Left ventricle myocardium superior (tissue), 1 donor: ENCODE measurements at places on chromosomes 3 and 15.

DNA sequence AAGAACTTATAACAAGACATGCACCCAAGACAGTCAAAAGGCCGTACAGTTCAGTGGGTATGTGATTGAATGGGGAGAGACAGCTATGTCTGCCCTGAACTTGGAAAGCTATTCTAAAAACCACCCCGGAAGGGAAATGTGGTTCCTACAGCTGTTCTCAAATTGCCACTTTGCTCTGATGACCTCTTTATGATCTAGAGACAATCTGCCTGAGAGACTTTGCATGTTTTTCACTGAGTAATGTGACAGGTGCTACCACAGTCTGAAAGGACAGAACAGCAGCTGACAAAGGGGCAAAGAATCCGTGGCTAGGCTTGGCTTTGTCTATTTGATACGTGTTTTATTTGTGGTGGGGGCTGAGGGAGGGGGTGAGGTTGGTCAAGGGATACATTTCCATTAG, 148.3 kb upstream of the NPHP3 start:
- DNase-seq, result no peak

DNA sequence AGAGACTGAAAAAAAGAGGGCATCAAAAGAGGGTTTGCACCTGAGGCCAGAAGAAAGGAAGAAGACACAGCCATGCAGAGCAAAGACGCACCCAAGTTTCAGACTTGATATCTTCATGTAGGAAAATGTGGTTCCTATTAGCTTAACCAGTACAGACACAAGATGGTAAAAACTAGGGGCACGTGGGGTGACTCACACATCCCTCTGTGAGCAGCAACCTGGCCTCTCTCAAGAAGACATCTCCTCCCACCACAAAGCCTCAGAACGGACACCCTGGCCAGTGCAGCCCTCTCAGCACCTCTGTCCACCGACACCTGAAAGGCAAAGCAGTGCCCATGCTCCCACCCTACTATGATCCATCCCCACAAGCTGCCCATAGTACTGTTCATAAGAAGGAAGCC, 33.3 kb downstream of the GLB1 start:
- no peak for DNase-seq

DNA sequence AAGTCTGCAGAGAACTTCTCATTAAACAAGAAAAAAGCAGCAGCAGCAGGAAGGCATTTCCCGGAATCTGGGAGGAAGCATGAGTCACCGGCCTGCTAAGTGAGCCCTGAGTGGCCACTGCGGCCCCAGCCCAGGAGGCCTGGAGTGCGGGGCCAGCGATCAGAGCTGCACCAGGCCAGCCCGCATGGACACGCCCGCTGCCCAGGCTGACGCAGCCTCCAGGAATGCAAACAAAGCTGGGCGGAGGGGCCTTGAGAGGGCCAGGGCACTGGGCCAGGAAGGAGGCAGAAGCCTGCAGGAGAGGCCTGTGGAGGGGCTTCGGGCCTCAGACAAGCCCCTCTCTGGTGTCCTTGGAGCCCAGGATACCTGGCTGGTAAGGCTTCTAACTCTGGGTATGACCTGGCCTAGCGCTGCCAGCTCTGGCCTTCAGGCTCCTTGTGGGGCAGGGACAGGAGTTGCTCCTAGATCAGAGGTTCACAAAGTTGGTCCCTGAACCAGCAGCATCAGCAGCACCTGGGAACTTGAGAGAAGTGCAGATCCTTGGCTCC, 101.2 kb downstream of the SMAD6 start:
- DNase-seq, result peak; percentile 88

DNA sequence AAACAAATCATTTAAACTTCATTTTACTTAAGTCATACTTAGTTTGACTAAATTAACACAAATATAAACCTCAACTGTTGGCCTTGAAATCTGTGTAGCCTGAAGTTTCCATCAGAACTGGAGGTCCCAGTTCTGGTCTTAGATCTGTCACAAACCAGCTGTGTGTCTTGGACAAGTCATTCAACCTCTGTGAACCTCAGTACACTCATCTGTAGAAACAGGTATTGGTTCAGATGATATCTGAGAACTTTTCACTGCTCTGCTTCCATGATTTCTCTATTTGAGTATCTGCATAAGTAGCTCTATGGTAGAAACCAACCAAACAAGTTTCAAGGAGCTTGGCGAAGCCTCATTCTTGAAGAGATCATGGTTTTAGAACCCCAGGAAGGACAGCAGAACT, 60.4 kb upstream of the SLC2A2 start:
- no peak for DNase-seq

DNA sequence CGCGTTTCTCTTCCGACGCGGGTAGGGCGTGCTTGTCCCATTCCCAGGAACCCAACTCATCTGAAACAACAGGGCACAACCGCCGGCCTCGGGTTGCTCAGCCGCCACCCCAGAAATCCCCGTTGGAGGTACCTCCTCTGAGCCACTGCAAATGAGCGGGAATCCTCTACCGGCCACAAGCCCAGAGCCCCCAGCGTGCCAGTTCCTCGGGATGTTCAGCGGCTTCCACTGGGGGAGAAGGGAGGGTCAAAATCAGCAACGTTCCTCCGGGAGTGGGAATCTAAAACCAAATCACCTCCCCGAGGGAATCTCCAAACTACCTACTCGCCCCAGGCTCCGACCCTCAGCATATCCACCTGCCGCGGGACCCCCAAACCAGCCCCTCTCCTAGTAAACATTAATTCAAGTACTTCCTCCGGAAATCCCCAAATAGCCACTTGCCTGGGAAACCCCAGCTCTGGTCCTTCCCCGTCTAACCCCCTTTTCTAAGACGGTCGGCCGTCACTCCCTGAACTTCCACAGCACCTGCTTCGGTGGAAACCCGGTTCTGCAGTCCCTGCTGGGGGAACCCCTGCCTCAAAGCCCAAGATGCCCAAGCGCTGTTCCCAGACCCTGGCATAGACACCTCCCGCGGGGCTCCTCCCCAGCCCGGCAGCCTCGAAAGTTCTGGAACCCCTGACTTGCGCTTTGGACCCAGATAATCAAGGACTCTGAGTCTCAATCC, 887 bp downstream of the OXTR start:
- DNase-seq, result no peak

DNA sequence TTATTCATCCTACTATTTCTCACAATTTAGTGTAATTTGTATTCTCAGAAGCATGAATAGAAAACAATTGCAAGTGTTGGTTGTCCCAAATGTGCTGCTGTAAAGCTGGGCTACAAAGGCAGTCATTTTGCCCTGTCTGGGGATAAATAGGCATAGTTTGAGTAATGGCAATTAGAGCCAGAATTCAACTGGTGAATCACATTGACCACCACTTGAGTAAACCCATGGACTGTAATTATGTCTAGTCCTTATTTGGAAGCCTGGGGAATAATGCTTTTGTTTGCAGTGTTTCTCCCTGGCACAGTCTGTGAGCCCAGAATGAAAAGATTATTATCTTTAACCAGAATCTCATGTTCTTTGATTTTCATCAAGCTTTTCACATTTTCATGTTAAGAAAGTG, 30.5 kb upstream of the CHL1 start:
- no peak for DNase-seq

DNA sequence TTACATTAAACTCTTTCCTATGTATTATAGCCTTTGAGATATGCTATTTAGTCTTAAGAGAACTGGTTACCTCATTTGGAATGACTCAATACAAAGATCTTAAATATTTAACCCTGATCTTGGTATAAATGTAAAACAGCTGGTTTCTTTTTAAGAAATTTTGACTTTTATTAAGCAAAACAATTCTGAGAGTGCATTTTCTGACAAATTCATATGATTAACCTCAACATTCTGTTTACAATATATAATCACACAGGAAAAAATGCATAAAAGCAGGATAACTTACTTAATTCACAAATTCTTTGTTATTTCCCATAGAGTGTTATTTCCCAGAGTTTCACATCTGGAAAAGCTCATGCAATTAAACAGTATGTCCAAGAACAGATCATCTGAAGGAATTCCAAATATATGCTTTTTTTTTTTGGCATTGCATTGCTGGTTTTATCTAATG, 400.4 kb upstream of the THBS1 start:
- no peak for DNase-seq

DNA sequence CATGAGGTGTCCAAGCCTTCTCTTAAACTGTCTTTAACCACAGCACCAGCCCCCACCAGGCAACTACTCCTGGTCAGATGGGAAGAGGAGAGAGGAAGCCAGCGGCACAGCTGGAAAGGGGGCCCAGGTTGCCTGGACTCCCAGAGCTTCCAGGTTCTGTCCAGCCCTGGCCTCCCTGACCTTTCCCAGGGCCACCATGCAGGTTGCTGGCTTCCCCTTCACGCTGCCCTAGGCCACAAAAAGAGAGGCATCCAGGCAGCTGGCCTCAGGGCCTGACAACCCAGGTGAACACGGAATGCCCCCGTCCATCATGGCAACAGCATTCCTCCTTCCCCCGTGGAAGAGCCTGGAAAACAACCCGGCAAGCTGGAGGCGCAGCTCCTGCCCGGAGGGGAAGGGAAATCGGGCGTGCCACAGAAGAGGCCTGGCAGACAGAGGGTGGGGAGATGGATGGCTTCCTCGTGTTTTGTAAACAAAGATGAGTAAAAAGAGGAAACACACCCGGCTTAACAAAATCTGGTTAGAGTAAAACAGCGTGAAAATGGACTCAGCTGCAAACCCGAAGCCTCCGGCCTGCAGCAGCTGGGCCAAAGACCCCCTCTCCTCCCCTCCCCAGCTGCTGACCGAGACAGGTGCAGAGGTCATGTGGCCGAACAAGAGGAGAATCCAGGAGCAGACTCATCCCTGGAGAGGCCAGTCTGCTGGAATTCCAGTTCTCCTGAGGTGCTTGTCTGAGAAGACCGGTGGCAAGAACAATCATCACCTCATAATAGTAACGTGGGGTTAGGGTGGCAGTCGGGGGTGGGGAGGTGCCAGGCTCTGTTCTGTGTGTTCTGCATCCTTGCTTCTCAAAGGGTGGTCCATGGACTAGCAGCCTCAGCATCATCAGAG, 15.5 kb downstream of the BMF start:
- no peak for DNase-seq

- no peak for DNase-seq
These were observed 82.3 kb upstream of the RNF7 start for GRCh38 chr3:141655801-141656200.

GRCh38 chr15:32840507-32841245, 122.9 kb downstream of the GREM1 start:
- DNase-seq, result no peak

DNA sequence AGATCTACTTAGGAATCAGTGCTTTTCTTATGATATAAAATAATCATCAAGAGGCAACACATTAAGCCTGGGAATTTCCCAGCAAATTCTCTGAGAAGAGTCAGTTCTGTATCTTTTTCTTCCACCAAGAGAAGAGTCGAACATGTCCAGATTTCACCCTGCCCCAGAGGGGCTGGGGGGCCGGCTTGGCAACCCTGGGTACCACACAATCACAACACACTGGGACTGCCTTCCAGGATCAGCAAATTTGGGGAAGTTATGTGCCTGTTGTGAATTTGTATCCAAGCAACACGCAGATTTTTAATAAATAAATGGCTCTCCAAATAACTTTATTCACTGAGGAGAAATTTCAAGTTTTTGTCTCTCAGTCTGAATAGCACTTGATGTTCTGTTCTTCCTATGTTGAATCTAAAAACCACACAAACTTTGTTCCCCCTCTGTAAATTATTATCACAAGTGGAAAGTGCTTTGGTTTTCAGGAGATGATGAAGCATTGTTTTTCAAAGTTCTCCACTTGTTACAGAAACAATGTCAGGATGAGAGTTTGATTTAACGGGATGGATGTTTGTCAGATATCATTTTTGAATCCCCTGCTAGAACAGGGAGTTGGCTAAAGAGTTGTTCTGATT, 357.2 kb downstream of the ZNF385D start:
- DNase-seq, result no peak

- DNase-seq, result no peak
These were observed 807 bp upstream of the INAFM2 start for GRCh38 chr15:40322531-40323238.

- no peak for DNase-seq
These were observed 59.6 kb downstream of the SLC12A8 start for GRCh38 chr3:125152951-125153350.

- DNase-seq, result no peak
These were observed 29.7 kb upstream of the NDUFB4 start for GRCh38 chr3:120566243-120566975.

DNA sequence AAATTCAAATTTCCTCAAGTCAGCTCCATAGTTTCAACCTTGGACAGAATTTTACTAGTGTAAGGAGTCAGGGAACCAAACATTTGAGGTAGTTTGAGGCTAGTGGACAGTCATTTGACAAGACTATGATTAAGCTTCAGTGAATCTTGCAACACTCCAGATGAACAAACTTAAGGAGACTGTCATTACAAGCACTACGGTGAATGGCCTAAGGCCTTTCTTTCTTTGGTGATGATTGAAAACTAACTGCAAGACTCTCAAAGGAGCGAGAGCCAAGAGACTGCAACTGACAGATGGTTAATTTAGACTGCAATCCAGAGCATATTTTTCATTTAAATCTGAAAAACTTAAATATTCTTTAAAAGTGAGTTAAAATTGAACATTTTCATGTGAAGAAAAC, 272.3 kb upstream of the NECTIN3 start:
- DNase-seq, result no peak

DNA sequence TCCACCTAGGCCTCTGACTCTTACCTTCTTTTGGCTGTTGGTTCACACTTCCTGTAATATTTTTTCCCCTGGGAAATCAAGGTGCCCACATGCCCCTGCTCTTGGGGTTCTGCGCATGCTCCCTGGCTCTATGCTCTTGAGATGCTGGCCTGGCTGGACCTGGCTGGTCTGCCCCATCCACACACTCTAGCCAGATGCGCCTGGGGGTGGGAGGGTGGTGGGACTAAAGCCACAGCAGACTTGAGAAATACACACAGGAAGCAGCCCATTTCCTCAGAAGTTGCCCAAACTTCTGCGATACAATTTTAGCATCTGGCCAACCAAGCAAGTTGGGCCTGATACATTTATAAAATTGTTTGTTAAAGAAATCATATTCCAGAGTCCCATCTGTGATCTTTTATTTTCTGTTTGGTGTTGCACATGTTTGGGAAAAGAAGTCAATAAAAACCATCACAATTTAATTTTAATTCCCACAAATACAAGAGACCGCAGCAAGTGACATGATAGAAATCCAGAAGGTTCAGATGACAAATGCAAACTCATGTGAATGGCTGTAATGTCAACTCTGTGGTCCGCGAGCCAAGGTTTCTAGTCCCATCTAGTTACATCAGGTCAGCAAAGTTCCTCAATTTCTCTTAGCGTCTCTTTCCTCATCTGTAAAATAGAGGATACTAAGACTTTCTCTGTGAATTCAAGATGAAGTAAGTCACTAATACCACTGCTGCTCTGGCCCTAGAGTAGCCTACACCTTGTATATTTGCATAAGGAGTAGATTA, 55.9 kb upstream of the MEF2A start:
- DNase-seq, result peak; percentile 59

DNA sequence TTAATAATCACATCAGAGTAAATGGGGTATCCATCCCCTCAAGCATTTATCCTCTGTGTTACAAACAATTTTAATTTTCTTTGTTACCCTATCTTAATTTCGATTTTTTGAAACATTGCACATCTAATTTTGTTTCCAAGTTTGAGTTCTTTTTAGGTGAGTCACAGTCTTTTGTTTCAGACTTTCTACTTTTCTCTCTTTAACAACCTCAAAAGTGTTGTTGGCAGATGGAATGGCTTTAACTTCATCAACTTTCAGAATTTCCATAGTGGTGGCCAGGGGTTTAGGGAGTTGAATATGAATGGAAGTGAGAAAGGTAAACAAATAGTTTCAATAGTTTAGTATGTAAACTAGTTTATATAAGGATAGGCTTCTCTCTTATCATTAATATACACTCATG, 223.0 kb upstream of the MLF1 start:
- DNase-seq, result no peak
